ENCODE measurements at places on chromosomes 7 and 10. TPM values are rescaled to one million over a fixed set of nuclear protein-coding genes. Genes with fewer than 3 reads are reported as not detected.

EBF3 gene
- not detected for total RNA-seq

SNCG gene
- not detected for total RNA-seq

ASAH2 gene
- total RNA-seq = 1.1 TPM

FAM25C gene
- not detected for total RNA-seq

GSTO2 gene
- total RNA-seq = 0.77 TPM

PTN gene
- not detected for total RNA-seq

DNA sequence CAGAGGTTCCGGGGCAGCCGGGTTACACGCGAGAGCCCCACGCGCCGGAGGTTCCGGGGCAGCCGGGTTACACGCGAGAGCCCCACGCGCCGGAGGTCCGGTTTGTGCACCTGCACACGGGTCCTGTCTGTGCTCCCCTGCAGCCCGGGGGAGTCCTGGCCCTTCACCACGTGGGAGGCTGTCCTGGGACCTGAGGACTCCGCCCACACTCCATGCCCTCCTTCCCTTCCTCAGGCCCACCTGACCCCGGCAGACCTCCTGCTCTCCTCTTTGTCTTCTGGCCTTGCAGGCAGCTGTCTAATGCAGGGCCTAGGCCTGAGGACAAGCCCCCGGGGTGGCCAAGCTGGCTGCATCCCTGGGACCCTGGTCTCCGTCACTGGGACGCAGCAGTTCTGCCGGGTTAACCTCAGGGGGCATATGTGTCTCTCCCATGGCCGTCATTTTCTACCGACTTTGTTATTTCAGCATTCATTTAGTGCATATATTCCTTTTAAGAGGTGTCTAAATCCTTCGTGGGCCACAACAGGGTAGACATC lies 374.6 kb downstream of the DNAJB6 start:
- H3K4me1 ChIP-seq = no peaks in the 10 kb centered on the region
- no peak overlapping the region for H3K4me3 ChIP-seq
- peaks cover 3% of the 10 kb centered on the region for H3K27me3 ChIP-seq
- DNase-seq = no peak

DNA sequence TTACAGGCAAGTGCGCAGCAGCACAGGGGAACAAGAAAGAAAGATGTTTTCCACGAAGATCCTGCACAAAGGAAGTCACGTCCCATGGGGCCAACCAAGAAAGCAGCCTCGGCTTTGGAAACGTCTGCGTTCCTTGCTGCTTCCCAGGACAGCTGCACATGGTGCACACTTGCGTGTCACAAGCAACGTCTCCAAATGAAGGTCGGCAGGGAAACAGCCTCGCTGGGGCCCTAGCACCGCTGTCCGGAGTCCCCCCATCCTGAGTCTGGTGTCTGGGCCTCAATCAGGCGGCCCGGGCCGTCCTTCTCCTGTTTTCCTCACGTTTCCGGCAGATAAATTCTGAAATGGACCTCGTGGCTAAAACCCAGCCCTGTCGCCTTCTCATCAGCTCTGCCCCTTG lies 206.2 kb downstream of the DIP2C start:
- H3K4me3 ChIP-seq = no peak overlapping the region
- H3K4me1 ChIP-seq = peaks cover 3% of the 10 kb centered on the region
- DNase-seq = no peak

- H3K4me1 ChIP-seq = no peaks in the 10 kb centered on the region
- H3K36me3 ChIP-seq = no peaks in the 10 kb centered on the region
- no peak overlapping the region for H3K4me3 ChIP-seq
- H3K27me3 ChIP-seq = peaks cover 27% of the 10 kb centered on the region
Measured at GRCh38 chr7:155438777-155439176, 19.2 kb upstream of the EN2 start.

GRCh38 chr10:14330388-14331061 lies at the start of gene FRMD4A:
Gene FRMD4A, minus strand, starts transcription at chr10:14330924.
- no peak for DNase-seq
- H3K4me3 ChIP-seq = no peak within 1 kb of the TSS
- no peak within 1 kb of the TSS for H3K27ac ChIP-seq
- no peaks in the 10 kb centered on the region for H3K4me1 ChIP-seq
- H3K27me3 ChIP-seq = peaks cover 8% of the 10 kb centered on the region
- H3K36me3 ChIP-seq = no peaks in the 10 kb centered on the region

- H3K27me3 ChIP-seq = no peaks in the 10 kb centered on the region
- H3K4me3 ChIP-seq = no peak overlapping the region
- no peak for DNase-seq
- H3K27ac ChIP-seq = no peak overlapping the region
Measured at GRCh38 chr7:131072505-131073091, 255.1 kb upstream of the MKLN1 start.

GRCh38 chr7:35677582-35678356 lies 17.2 kb downstream of the HERPUD2 start:
- no peak overlapping the region for H3K4me3 ChIP-seq
- H3K36me3 ChIP-seq = peaks cover 3% of the 10 kb centered on the region
- H3K27me3 ChIP-seq = no peaks in the 10 kb centered on the region
- no peak overlapping the region for H3K27ac ChIP-seq

GRCh38 chr7:26151096-26151495 lies 902 bp upstream of the NFE2L3 start:
- H3K4me3 ChIP-seq = peak overlapping the region; percentile 69
- no peaks in the 10 kb centered on the region for H3K36me3 ChIP-seq
- H3K4me1 ChIP-seq = peaks cover 46% of the 10 kb centered on the region
- H3K27ac ChIP-seq = peak overlapping the region; percentile 14
- DNase-seq = no peak

- H3K4me3 ChIP-seq = no peak overlapping the region
- peaks cover 24% of the 10 kb centered on the region for H3K4me1 ChIP-seq
- H3K27ac ChIP-seq = no peak overlapping the region
- no peaks in the 10 kb centered on the region for H3K36me3 ChIP-seq
- peaks cover 32% of the 10 kb centered on the region for H3K27me3 ChIP-seq
- DNase-seq = no peak
Measured at GRCh38 chr7:1591876-1592275, 22.0 kb upstream of the PSMG3 start.

- H3K36me3 ChIP-seq = peaks cover 42% of the 10 kb centered on the region
- DNase-seq = no peak
- no peak overlapping the region for H3K4me3 ChIP-seq
- no peak overlapping the region for H3K27ac ChIP-seq
Measured at GRCh38 chr7:24863626-24864025, 106.4 kb upstream of the GSDME start.
